CD8-positive, alpha-beta memory T cell (primary cell): ENCODE measurements at places on chromosomes 4 and X. TPM values are rescaled to one million over a fixed set of nuclear protein-coding genes. Genes with fewer than 3 reads are reported as not detected.

DNA sequence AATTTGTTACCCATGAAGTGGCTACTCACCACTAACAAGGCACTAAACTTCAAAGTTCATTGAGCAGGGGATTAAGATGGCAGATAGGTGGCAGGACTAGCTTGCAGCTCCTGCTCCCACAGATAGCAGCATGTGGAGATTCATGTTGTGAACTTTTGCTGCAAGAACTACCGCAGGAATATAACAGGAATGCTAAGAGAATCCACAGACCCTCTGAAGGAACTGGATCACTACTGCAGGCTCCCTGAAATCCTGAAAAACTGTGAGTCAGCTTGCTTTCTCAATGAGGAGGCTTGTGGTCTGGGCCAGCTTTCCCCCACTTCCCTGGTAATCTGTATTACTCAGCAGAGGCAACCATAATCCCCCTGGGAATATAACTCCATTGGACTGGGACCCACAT is 118.5 kb upstream of the VCX2 start:
- DNase-seq, result no peak

DNA sequence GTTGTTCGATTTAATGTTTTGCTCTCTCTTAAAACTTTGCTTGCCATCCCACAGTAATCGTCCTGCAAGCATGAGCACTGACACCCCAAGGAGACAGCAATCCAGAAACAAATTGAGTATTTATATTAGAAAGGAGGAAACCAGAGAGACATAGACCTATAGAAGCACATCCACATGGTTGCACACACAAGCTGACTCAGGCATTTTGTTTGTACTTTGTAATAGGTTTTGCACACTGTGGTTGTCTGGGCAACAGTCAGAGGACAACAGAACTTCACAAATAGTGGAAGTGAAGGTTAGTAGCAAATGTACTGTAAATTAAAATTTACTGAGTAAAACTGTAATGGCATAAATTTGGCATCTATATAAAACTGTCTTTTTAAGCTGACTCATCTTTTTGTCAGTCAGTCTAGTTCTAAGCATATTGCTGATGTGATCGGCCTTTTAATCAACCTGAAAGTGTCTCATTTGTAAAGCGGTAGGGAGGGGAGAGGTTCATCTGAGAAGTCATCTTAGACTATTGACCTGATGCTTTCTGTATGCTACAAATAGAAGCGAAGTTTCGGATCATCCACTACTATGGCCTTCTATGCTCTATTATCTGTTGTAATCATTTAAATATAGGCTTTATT is 1624.7 kb downstream of the ARAP2 start:
- no peak for DNase-seq

DNA sequence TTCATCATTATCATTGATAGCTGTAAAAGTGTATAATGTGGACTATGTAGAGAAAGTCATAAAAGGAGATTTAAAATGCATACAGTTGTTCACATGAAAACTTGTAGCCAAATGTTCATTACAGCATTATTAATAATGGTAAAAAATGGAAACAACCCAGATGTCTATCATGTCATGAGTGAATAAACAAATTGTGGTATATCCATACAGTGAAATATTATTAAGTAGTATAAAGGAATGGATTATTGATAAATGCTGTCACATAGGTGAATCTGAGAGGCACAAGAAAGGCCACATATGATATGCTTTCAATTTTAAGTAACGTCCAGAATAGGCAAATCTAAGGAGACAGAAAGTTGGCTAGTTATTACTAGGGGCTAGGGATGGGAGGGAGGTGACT is 7.1 kb downstream of the TET2 start:
- no peak for DNase-seq

- DNase-seq, result no peak
These were observed 694 bp downstream of the OCRL start for GRCh38 chrX:129540722-129541184.

GRCh38 chr4:142818476-142818875 is 27.6 kb downstream of the INPP4B start:
- DNase-seq, result no peak

- DNase-seq, result no peak
These were observed 86.3 kb downstream of the GPRIN3 start for GRCh38 chr4:89221167-89221867.

GRCh38 chr4:148060264-148061140 is 328.6 kb downstream of the ARHGAP10 start:
- DNase-seq, result peak; percentile 76

DNA sequence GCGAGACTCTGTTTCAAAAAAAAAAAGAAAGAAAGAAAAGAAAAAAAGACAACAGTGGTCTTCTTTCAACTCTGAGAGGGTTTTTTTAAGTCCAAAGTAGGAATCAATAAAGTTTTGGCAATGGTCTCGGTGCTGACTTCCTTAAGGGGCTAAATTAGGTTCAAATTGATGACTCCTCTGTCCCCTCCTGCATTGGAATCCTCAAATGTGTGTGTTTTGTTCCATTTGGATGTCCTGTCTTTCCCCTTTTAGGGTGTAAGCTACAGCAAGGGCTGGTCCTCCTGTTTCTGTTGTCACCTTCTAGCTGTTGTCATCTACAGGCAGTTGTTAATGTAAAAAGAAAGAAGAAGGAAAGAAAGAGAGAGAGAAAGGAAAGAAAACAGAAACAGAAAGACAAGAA is 84.3 kb upstream of the PLAC1 start:
- no peak for DNase-seq

The UNC5C gene
- not detected for polyA plus RNA-seq

The FGFR3 gene
- not detected for polyA plus RNA-seq
